ENCODE measurements at places on chromosomes 5 and 9.

DNA sequence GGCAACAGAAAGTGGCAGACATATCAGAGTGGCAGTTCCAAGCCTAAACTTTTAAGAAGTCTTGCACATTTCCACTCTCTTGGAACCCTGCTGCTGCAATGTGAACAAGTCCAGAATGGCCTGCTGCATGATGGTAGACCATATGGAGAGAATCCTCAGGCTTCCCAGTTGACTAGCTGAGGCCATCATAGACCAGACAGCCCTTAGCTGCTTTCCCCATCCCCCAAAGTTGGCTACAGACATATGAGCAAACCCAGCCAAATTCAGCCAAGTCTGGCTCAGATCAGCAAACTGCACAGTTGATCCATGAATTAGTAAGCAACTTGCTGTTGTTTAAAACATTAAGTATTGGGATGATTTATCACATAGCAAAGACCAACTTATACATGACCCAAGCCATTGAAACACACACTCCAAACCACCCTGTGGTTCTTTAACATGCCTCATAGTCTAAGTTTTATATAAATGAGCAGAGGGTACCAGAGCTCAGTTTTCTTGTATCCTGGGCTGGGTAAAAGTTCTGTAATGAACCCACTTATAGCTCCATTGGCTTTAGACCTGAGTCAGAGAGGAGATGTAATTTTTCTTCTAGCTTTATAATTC, 19.9 kb downstream of the PPP3R2 start:
- DNase-seq, result peak; percentile 10

GRCh38 chr5:154395407-154396106, 50.2 kb upstream of the SAP30L start:
- DNase-seq, result no peak

DNA sequence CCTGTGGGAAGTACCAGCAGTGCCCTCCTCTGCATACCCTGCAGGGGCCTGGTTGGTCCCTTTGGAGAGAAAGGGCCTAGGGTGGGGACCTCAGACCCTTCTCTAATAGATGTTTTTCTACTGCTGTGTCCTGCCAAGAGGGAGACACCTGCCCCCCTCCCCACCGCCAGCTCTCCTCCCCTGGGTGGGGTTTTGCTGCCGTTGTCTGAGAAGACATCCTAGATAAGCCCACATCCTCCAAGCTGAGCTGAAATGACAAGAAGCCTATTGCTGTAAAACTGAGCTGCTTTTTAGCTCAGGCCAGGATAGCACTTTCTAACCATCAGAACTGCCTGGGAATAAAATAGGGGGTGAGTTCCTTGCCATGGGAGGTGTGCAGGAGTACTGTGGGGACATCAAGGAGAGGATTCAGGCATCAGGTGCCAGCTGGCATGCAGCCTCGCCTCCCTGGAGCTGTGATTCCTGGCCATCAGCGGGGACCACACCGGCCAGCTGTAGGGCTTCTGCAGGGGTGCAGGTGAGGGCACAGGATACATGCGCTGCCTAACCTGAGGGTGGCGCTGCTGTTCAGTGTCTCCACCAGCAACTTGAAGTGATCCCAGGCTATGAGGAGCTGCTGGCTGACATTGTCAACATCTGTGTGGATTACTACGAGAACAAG, 37.9 kb downstream of the CYFIP2 start:
- no peak for DNase-seq

- DNase-seq, result no peak
Observed at GRCh38 chr5:11319836-11320580, 559.0 kb upstream of the DAP start.

- peak; percentile 81 for DNase-seq
Observed at GRCh38 chr5:111228520-111229220, 4.5 kb downstream of the CAMK4 start.

- DNase-seq, result no peak
Observed at GRCh38 chr5:62969409-62970120, 390.9 kb downstream of the LRRC70 start.
